ENCODE measurements at places on chromosomes 12 and 14.

DNA sequence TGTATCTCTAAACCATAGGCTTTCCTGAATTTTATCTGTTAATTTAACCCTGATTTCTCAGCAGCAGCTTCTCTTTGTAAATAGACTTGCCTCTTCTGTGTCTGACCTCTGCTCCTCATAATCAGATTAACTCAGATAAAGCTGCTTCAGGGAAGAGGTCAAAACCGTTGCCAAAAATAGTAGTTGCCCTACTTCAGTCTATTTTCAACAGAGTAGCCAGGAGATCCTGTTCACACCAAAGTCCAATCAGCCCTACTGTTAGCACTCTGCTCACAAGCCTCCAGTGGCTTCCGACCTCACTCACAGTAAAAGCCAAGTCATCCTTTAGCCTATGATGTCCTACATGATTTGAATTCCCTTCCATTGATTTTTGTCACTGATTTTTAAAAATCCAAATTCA lies 258.4 kb downstream of the PPFIA2 start:
- DNase-seq = no peak

GRCh38 chr12:56107242-56107641 lies 2.9 kb downstream of the PA2G4 start:
- DNase-seq = no peak

DNA sequence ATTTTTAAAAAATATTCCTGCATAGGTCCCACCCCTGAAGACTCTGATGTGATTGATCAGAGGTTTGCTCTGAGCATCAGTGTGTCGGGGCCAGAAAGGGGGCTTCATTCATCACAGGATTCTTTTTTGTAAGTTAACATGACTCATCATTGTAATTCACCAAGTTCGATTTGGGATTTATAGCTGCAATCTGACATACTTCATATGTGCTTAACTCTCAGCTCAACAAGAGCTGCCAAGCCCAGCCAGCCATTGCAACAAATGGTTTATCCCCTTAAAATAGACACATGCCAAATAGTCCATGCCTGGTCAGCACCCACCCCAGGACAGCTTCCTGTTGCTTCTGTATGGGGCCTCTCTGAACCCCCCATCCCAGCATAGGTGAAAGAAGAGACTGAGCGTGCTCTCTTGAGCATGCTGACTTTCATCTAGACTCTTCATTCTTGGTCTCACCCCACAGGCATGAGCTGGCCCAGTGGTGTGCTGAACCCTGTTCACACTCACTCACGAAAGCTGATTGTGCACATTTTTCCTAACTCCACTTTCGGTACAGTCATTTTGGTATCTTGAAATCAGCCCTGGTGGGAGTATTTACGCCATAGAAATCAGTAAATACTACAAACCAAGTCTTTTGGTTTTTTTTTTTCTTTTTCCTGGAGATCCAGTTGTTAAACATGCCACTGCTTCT lies 101.4 kb downstream of the STAB2 start:
- DNase-seq = no peak

DNA sequence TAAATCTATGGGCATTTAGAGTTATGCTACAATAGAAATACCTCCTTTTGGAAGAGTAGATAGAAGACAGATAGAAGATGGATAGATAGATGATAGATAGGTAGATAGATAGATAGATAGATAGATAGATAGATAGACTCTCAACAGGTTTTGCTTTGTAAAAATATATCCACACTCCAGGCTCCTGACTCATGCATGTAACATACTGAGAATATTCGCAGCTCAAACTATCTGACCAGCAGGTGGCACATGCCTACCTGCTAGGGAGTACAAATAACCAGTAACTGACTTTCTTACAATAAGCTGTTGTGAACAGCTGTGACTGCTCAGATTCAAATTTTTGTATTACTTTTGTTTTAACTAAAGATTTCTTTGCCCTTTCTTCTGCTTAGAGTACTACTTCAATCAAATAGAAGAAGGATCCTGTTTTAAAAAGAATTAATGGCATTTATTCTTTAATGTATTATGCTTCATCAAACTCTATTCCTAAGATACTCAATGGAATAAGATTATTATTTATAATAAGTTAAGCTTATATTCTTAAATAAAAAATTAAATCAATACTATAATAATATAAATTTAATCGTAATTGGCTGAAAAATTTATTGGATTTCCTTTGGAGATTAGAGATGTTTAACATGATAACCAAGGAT lies 15.8 kb upstream of the CPNE8 start:
- peak; percentile 72 for DNase-seq

DNA sequence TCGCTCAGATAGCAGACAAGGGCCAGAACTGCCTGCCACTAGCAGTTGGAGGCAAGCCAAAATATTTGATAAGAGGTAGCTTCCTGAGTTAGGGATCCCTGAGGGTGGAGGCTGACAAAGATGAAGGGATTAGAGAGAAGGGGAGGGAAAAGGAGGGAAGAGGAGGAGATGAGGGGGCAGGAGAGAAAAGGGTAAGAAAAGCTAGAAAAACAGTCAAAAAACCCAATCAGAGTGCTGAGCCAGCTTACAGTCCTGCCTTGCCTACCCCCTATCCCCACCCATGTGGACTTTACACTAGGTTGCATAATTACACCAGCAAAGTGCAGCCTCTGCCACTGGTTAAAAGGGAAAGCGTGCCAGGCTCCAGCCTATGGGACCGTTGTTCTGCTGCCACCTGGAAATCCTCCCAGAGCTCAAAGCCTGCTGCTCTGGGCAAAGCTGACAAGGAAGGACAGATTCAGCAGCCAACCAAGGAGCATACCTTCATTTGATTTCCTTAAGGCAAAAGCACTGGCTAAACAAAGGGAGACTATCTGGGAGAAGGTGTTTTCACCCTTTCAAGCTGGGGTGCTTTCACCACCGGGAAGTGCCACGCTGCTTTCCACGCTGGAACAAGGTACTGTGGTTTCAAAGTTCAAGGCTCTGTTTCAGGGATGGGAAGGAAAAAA lies 3.8 kb upstream of the NUMB start:
- DNase-seq = peak; percentile 43

- DNase-seq = no peak
Observed at GRCh38 chr12:22409377-22410164, 75.1 kb upstream of the ST8SIA1 start.

GRCh38 chr12:48145981-48146380 lies 11.3 kb downstream of the ASB8 start:
- DNase-seq = no peak

GRCh38 chr12:21881965-21882364 lies 59.3 kb downstream of the ABCC9 start:
- no peak for DNase-seq

DNA sequence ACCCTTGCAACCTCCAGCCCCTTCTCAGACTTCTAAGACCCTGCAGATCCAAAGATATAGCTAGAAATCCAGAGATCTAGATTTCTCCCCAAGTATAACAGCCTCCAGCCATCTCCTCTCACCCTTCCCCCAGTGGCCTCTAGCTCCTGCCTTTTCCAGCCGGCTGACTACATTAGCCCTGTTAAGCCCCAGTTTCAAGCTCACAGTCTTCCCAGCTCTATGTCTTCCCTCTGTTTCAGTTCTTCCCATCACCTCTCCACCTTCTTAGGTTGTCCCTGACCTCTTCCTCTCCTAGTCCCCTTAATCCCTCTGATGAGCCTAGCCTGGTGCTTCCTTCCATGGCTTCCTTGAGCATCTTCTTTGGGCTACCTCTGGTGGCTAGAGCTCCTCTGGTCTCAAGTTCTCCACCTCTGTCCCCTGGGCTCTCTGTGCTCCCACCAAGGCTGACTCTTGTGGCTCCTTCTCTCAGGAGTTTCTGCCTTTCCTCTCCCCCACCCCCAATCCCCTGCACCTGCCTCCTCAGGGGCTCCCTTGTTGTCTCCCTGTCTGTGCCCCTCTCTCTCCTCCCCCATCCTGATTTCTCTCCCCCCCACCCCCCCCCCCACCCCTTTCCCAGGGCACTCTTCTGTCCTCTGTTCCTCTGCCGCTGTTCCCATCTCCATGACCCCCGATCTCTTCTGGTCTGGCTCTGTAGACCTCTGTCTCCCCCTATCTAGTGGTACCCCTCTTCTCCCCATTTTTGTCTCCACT lies 816 bp upstream of the GDF11 start:
- no peak for DNase-seq

DNA sequence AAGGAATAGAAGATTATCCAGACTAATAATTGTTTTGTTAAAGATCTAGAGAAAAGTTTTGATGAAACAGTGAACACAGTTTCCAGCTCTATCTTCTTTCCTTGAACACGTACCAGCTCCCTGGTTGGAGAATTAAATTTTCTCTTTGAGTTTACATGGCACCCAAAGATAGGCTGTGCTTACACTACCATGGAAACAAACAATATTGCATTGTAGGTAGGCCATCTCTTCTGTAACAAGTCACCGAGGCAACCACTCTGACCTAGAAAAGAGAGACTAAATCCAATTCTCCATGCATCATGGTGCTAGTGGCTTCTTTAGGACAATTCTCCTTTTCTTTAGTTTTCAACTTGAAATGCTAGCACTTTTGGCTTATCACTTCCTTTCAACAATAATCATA lies 9.9 kb downstream of the BMAL2 start:
- no peak for DNase-seq

DNA sequence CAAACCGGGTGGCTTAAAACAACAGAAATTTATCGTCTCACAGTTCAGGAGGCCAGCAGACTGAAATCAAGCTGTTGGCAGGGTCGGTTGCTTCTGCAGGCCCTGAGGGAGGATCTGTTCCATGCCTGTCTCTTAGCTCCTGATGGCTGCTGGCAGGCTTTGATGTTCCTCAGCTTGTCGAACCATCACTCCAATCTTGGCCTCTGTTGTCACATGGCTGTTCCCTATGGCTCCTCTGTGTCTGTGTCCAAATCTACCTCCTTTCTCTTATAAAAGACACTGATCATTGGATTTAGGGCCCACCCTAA lies 14.0 kb downstream of the NFATC4 start:
- no peak for DNase-seq

GRCh38 chr12:132285991-132286681 lies 43.3 kb downstream of the GALNT9 start:
- DNase-seq = peak; percentile 26

DNA sequence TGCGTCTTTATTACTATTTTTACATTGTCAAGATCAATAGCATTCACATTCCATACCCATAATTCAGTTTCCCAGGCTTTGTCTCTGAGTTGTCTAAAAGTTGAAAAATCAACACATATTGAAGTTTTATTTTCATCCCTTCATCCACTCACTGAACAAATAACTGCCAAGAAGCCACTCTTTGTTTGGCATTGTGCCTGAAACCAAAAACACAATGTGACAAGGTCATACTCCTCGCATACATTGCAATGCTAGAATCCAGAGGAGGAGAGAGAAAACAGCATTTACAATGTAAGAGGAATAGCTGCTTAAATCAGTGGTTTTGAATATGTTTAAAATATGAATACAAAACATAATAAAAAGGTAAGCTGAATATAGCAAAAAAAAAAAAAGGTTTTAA lies 71.8 kb downstream of the CCDC60 start:
- no peak for DNase-seq

GRCh38 chr12:4447151-4447550 lies 1.5 kb upstream of the FGF6 start:
- DNase-seq = no peak

- DNase-seq = no peak
Observed at GRCh38 chr12:6158255-6158654, 33.8 kb upstream of the VWF start.

- DNase-seq = peak; percentile 87
Observed at GRCh38 chr14:62189698-62190097, 427.5 kb downstream of the SNAPC1 start.

DNA sequence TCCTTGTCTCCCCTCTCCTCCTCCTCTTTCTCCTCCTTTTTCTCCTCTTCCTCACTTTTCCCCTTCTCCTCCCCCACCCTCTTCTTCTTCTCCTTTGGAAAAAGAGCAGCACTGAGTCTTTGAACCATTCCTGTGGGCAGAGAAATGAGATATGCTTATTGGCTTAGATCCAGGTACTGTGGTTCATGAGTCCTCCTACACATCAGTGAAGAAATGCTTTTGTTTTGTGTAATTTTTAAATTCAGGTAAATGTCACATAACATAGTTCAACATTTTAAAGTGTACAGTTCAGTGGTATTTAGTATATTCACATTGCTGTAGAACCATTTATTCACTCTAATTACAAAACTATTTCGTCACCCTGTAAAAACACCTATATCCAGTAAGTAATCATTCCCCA lies 402.1 kb downstream of the AACS start:
- no peak for DNase-seq

DNA sequence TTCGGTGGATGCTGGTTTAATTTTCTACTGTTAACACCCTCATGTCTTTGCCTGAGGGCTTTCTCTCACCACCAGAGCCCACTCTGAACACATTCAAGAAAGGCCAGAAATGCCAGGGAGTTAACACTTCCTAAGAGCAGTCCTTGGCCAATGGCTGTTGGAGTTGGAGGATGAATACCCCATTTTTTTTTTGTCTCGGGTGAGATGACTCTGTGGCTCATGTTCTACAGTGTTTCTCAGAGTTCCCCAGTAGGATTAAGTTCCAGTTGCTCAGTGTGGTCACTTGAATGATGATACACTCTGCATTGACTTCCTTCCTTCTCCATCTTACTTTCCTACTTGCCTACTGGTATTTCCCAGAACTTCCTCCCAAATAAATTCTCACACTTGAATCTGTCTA lies 65.8 kb downstream of the FOS start:
- DNase-seq = no peak

DNA sequence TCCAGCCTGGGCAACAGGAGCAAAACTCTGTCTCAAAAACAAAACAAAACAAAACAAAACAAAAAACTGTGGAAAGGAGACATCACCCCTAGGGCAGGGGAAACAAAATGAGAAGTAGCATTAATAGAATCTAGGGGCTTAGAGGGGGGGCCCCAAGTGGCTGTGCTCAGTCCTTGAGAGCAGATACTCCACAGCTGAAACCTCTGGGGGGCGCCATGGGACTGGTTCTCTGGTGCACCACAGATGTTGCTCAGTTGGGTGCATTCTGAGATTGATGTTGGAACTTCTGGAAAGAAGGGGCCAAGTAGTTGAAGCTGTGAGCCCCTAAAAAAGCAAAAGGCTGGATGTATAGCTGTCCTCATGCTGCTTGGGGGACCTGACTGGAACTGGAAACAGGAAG lies 11.8 kb upstream of the SYNE2 start:
- DNase-seq = no peak

GRCh38 chr14:64563696-64564095 lies 13.9 kb downstream of the PPP1R36 start:
- no peak for DNase-seq

GRCh38 chr14:34052658-34053014 lies 101.8 kb upstream of the EGLN3 start:
- peak; percentile 83 for DNase-seq

- DNase-seq = peak; percentile 58
Observed at GRCh38 chr14:103688906-103689902, 26.0 kb downstream of the XRCC3 start.

- DNase-seq = no peak
Observed at GRCh38 chr14:50037240-50037639, 79.1 kb downstream of the VCPKMT start.

- no peak for DNase-seq
Observed at GRCh38 chr12:89305373-89305772, 46.9 kb downstream of the DUSP6 start.

Measured in fibroblast of mammary gland (primary cell).